Dermis microvascular lymphatic vessel endothelial cell (primary cell): ENCODE measurements at places on chromosomes 1 and 21. TPM values are rescaled to one million over a fixed set of nuclear protein-coding genes. Genes with fewer than 3 reads are reported as not detected.

GRCh38 chr1:180311011-180311730, 81.1 kb downstream of the LHX4 start:
- no peak for DNase-seq

GRCh38 chr1:85582687-85583591, 2.4 kb downstream of the CCN1 start:
- DNase-seq = no peak

DNA sequence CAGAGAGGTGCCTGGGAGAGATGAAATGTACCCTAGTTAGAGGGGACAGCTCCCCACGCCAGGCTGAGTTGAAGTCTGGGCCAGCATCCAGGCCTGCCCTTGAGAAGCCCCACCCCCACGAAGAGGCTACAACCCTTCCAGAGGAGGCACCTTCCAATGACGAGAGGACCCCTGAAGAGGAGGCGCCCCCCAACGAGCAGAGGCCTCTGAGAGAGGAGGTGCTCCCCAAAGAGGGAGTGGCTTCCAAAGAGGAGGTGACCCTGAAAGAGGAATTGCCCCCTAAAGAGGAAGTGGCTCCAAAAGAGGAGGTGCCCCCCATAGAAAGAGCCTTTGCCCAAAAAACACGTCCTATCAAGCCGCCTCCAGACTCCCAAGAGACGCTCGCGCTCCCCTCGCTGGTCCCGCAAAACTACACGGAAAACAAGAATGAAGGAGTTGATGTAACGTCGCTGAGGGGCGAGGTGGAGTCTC, 3.1 kb downstream of the EVA1B start:
- DNase-seq = no peak

GRCh38 chr1:162093095-162093494, 23.6 kb downstream of the NOS1AP start:
- no peak for DNase-seq

- no peak for DNase-seq
Observed at GRCh38 chr1:158916085-158916484, 15.3 kb upstream of the PYHIN1 start.

DNA sequence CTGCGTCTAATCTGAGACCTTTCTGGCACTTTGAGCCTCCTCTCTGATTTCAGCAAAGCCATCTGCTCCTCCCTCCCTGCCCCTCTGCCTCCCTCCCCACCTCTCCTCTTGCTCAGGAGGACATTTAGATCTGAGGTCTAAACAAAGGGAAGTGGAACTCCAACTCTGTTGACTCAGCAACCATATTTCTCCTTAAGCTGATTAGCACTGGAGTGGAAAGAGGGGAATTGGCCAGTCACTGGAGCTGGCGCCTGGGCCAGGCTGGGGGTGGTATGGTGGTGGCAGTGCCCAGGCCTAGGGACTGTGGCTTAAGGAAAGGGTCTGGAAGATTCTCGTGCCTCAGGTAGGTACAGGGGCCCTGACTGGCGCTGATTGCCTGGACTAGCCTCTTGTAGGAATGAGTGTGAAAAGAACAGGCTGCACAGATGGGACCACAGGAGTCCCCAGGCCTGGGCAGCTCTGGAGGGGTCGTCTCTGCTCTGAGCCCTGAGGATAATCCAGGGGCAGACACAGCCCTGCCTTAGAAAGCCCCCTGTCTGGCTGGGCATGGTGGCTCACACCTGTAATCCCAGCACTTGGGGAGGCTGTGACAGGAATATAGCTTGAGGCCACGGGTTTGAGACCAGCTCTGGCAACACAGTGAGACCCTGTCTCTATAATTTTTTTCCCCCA, 11.9 kb downstream of the SH2D2A start:
- DNase-seq = no peak

The ATP1A2 gene
- not detected in 2 replicates for total RNA-seq
